ENCODE measurements at places on chromosomes 5 and 9. TPM values are rescaled to one million over a fixed set of nuclear protein-coding genes. Genes with fewer than 3 reads are reported as not detected.

The ENTR1 gene
- 29.1 TPM for total RNA-seq

GRCh38 chr5:24643880-24644279 is 898 bp downstream of the CDH10 start:
- DNase-seq = no peak

DNA sequence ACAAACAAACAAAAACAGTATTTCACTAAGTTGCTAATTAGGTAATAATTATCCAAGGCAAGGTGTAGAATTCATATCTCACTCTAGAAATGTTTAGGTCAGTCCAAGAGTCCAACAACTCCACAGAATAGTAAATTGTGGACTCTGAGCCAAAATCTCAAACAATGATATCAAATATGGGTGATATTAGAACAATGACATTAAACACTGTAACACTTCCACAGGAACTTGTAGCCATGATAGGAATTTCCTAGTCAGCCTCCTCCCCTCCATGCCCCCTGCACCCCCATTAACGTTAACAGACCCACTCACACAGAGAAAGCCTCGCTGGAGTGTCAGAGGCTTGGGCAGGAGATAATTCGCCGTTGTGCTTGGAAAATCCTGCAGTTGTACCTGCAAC is 305.0 kb upstream of the PIK3R1 start:
- DNase-seq = no peak

GRCh38 chr9:18393340-18394130 is 80.4 kb upstream of the ADAMTSL1 start:
- DNase-seq = no peak

The ARL10 gene
- 0.95 TPM for total RNA-seq

DNA sequence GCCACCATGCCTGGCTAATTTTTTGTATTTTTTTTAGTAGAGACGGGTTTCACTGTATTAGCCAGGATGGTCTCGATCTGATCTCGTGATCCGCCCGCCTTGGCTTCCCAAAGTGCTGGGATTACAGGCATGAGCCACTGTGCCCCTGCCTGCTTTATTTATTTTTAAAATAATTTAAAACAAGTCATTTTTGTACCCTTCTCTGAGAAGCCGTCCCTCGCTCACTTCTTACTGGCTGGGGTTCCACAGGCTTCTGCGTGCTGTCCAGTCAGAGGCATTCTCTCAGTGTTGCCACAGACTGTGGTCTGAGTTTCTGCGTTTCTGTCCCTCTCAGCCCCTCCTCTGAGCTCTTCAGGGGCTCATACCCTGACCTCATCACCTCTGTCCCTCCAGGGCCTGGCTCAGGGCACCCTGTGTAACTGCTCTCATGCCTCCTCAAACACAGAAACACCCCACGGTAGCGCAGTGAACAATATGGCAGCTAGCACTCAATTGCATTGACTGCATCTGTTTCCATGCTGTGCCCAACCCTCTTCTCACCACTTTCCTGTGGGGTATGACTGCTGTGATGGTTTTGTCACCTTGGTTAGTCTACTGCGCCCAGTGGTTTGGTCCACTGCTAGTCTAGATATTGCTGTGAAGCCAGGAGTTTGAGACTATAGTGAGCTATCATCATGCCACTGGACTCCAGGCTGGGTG is 44.3 kb upstream of the SH3PXD2B start:
- DNase-seq = no peak

The ARID3C gene
- not detected for total RNA-seq

The DMRT3 gene
- total RNA-seq = not detected

DNA sequence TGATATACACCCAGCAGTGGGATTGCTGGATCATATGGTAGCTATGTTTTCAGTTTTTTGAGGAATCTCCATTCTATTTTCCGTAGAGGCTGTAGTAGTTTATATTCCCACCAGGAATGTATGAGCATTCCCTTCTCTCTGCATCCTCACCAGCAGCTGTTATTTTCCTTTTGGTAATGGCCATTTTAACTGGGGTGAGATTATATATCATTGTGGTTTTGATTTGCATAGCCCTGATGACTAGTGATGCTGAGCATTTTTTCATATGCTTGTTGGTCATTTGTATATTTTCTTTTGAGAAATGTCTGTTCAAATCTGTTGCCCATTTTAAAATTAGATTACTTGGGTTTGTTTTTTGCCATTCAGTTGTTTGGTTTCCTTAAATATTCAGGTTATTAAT is 11.2 kb upstream of the PPIC start:
- no peak for DNase-seq

Measured in pancreas (tissue), 10 donors.